ENCODE measurements at places on chromosomes 2 and 18. TPM values are rescaled to one million over a fixed set of nuclear protein-coding genes. Genes with fewer than 3 reads are reported as not detected.

Gene L3MBTL4
- 2.4 TPM for total RNA-seq

Gene ING5
- 21.8 TPM for total RNA-seq

Gene STK16
- 32.8 TPM for total RNA-seq

Gene RAD51AP2
- total RNA-seq = 0.02 TPM

Gene GKN2
- total RNA-seq = not detected

Gene CHAC2
- 37.0 TPM for total RNA-seq

Gene REEP1
- total RNA-seq = 1.8 TPM

Gene RBM43
- total RNA-seq = 0.37 TPM

Gene STON1
- 6.1 TPM for total RNA-seq

Gene TTR
- total RNA-seq = not detected

Measured in H4 (cell line).